ENCODE measurements at places on chromosomes 4 and X. TPM values are rescaled to one million over a fixed set of nuclear protein-coding genes. Genes with fewer than 3 reads are reported as not detected.

Gene SLC2A9
- not detected for total RNA-seq

Gene MGAT4D
- not detected for total RNA-seq

DNA sequence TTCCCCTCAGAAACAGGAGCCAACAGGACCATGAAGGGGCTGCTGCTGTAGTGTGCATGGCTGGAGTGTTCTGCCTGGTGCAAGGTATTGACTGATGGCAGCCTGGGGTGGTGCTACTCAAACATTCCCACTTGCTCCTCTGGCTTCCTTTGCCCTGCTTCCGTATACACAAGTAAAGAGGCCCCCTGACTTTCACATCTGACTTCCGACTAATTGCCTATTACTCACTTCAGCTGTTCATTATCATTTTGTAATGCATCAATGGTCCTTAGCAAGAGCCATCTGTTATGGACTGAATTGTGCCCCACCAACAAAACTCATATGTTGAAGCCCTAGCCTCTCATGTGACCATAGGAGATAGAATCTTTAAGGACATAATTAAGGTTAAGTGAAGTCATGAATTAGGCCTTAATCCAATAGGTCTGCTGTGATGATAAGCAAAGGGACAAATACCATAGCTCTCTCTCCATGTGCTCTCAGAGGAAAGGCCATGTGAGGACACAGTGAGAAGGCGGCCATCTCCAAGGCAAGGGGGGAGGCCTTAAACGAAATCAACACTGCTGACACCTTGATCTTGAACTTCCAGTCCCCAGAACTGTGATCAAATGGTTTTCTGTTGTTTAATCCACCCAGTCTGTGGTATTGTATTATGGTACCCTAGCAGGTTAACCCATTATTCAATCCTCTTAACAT, 122.5 kb upstream of the CLNK start:
- no peak for DNase-seq
- H3K27ac ChIP-seq, result no peak overlapping the region
- H3K4me1 ChIP-seq, result no peaks in the 10 kb centered on the region
- H3K36me3 ChIP-seq, result no peaks in the 10 kb centered on the region
- no peak overlapping the region for H3K4me3 ChIP-seq

DNA sequence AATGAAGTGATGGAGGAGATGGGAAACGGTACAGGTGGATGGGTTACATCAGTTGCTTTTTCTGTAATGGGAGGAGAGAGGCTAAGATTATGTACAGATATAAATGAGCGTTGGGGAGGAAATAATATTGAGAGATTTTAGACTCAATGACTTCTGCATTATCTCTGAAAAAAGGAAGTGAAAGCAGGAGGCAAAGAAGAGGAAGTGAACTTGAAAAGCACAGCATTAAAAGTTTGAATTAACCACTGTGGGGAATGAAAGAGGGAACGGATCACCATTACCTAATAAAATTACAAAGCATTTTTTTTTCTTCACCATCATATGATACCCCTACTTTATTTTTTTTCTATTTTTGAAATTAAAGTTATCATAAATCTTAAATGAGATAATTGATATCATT, 1025.5 kb downstream of the RPA4 start:
- H3K4me1 ChIP-seq, result no peaks in the 10 kb centered on the region
- no peak overlapping the region for H3K4me3 ChIP-seq
- no peaks in the 10 kb centered on the region for H3K27me3 ChIP-seq

- H3K27me3 ChIP-seq, result no peaks in the 10 kb centered on the region
- no peak overlapping the region for H3K4me3 ChIP-seq
- H3K36me3 ChIP-seq, result no peaks in the 10 kb centered on the region
- DNase-seq, result no peak
- H3K27ac ChIP-seq, result no peak overlapping the region
Observed at GRCh38 chr4:170001011-170001744, 25.0 kb downstream of the MFAP3L start.

DNA sequence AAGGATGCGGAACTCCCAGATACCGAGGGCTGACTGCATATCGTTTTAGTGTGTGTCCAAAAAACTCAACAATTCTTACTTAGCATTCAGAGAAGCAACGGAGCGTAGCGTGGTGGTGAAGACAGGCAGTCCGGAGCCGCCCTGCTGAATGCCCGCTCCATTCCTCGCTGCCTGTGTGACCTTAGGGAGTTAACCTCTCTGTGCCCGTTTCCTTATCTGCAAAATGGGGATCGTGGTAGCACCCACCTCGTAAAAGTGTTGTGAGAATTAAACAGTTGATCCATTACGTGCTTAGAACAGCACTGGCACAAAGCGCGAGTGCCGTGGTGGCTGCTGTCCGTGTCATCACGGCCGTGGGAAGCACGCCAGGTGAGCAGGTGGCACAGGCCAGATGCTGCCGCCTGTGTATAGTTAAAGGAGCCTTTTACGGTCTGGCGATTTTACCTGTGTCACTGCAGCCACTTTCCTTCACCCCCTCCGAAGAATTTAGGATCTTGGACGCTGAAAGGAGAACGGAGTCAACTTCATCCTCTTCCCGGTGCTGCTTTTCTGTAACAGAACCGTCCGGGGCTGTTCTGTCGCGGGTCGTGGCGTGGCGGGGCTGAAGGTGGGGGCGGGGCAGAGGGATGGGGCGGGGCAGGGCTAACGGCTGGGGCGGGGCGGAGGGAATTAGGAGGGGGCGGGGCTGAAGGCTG, 885 bp downstream of the CCDC110 start:
- peak overlapping the region; percentile 93 for H3K4me3 ChIP-seq
- H3K27ac ChIP-seq, result no peak overlapping the region
- H3K4me1 ChIP-seq, result peaks cover 10% of the 10 kb centered on the region

GRCh38 chr4:98838531-98838930, 90.4 kb downstream of the EIF4E start:
- no peaks in the 10 kb centered on the region for H3K4me1 ChIP-seq
- H3K27ac ChIP-seq, result no peak overlapping the region
- no peaks in the 10 kb centered on the region for H3K36me3 ChIP-seq

Gene HGFAC
- total RNA-seq, result not detected

- H3K36me3 ChIP-seq, result no peaks in the 10 kb centered on the region
- DNase-seq, result peak; percentile 44
- no peak overlapping the region for H3K4me3 ChIP-seq
- H3K27ac ChIP-seq, result no peak overlapping the region
- no peaks in the 10 kb centered on the region for H3K27me3 ChIP-seq
Observed at GRCh38 chr4:77072195-77072753, 3.5 kb downstream of the CCNI start.

Gene PRKG2
- total RNA-seq, result 3.0 TPM

Gene HS6ST2
- total RNA-seq, result 4.8 TPM

- H3K4me1 ChIP-seq, result no peaks in the 10 kb centered on the region
- DNase-seq, result no peak
- peaks cover 16% of the 10 kb centered on the region for H3K36me3 ChIP-seq
- no peak overlapping the region for H3K27ac ChIP-seq
- H3K27me3 ChIP-seq, result no peaks in the 10 kb centered on the region
Observed at GRCh38 chrX:20140420-20140819, 1.2 kb downstream of the EIF1AX start.

DNA sequence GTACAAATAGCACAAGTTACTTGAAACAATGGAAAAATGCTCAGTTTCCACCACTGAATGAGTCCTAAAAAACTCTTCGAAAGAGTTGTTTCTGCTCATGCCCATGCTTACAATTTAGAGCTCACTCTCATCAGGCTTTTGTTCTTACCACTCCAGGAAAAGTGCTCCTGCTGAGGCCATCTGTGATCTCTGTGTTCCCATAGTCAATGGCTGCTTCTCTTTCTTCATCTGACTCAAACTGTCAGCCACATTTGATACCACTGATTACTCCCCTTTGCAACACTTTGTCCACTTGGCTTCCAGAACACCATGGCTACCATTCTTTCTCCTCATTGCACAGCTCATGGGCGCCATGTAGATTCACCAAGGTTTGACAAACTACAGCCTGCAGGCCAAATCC, 80.0 kb upstream of the SLC34A2 start:
- no peak overlapping the region for H3K4me3 ChIP-seq
- H3K27me3 ChIP-seq, result no peaks in the 10 kb centered on the region
- no peak overlapping the region for H3K27ac ChIP-seq
- H3K4me1 ChIP-seq, result peaks cover 14% of the 10 kb centered on the region
- H3K36me3 ChIP-seq, result no peaks in the 10 kb centered on the region
- DNase-seq, result no peak

Data from GM23338 (cell line).